NCI-H2029 (cell line): ENCODE measurements at places on chromosomes 3 and 15.

- DNase-seq, result no peak
Observed at GRCh38 chr3:178086144-178086825, 450.0 kb upstream of the KCNMB2 start.

DNA sequence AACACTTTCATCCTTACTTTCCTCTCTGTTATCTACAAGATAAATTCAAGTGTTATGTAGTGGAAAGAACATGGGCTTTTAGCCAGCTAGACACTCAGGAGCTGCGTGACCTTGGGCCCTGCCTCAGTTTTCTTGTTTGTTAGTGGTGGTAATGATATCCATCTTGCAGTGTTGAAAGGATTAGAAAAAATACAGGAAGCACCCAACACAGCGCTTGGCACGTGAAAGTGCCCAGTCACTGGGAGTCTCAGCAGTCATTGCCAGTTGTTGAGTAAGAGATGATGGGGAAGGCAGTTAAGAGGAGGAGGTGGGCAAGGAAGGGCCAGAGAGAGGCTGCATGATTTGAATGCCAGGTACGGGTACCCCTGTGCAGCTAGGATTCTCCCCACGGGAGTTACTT is 5.3 kb downstream of the PDIA5 start:
- DNase-seq, result no peak

GRCh38 chr3:123276346-123277006 is 74.7 kb downstream of the SEC22A start:
- DNase-seq, result no peak

GRCh38 chr3:147538034-147538433 is 128.9 kb downstream of the ZIC1 start:
- DNase-seq, result no peak

DNA sequence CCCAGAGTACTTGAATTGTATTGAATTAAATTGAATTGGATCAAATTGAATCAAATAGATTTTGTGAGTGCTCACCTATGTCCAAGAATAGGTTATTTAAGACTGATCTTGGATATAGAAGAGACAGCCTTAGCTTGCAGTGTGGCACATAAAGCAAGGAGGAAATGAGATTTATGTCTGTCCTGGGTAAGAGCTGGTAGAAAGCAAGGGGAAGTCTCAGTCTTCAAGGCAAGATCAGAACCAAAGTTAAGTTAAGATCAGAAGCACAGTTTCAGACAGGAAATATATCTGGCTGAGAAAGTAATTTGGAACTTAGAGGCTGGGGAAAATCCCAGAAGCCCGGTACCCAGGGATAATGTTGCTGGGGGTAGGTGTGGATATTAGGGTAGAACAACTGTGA is 244.4 kb upstream of the ARPP21 start:
- DNase-seq, result no peak

DNA sequence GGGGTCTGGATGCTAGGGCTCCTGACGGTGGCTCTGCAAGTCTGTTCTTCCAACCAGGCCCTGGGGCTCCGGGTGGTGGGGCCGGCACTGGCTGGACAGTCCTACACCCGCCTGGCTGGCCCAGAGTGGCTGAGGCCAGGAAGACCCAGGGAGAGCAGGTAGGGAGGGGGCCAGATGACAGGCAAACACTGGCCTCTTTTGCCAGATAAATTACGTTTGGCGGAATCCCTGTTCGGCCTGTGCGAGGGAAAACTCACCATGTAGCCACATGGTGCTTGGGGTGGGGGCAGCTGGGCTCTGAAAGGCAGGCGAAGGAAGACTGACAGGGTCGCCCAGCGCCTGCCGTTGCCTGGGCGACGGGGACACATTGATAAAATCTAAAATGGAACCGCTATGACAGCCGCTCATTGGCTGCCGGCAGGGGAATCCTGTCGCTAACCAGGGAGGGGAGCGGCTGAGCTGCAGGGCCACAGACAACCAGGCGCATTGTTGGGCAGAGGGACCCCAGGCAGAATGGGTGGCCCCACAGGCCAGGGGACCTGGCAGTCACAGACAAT is 30.4 kb downstream of the IQSEC1 start:
- DNase-seq, result no peak

DNA sequence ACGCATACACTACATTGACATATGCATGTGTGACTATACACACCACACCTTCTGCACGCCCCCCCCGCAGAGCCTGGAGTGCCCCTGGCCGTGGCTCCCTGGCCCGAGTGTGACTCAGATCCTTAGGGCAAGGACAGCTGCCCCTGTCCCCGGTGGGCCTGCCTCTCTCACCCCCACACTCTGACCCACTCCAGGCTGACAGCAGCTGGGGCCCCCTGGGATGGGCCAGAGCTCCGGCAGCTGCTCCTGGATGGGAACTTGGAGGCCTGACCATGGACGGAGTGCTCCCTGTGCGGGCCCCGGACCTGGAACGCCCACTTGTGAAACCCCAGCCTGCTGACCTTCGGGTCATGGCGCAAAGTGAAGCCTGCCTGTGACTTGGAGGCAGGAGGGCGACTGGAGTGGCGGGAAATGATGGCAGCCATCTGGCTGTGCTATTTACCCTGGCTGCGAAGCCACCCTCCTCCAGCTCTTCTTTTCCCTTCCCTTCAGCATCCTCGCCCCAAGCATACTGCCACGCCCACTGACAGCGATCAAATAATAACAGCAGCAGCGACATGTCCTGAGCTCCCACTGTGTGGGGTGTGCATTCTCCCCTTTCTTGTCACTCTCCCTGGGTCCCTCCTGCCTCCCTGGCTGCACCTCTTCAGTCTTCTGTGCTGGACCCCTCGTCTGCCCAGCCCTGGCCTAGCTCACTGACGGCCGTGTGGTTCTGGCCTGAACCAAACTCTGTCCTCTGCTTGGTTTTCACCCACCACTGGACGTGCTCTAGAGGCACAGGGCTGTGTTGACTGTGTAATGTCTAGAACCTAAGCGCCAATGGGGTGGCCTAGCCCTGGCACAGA is 90.7 kb upstream of the MEF2A start:
- DNase-seq, result no peak

DNA sequence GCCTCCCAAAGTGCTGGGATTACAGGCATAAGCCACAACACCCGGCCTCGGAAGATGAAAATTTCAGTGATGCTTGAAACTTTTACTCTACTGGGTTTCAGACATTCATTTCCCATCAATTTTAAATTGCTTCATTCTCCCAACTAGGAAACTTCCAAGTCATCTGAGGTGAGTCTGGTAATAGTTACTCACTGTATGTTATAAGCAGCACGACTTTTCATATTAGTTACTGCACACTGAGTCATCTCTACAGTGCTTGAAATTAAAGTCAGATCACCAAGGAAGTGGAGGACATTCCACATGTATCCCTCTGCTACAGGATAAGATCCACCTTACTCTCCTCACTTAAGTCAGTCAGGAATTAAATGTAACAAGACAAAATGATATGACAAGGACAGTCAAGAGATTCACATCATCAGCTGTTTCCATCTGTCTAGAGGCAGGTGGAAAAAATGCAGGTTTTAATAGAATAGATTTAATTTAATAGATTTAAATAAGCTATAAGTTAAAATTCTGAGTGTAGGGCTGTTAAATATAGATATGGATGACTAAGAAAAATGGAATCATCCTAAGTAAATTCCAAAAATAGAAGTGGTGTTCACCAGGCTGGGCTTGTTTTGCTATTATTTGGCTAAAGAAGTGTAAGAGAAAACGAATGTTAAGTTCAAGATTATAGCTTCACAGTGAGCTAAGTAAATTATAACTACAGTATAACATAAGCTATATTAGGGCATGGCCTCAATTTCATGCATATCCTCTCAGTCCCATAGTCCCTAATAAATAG is 104.4 kb downstream of the TMCO5A start:
- DNase-seq, result no peak

GRCh38 chr3:154018100-154018696 is 103.0 kb upstream of the ARHGEF26 start:
- DNase-seq, result peak; percentile 4

DNA sequence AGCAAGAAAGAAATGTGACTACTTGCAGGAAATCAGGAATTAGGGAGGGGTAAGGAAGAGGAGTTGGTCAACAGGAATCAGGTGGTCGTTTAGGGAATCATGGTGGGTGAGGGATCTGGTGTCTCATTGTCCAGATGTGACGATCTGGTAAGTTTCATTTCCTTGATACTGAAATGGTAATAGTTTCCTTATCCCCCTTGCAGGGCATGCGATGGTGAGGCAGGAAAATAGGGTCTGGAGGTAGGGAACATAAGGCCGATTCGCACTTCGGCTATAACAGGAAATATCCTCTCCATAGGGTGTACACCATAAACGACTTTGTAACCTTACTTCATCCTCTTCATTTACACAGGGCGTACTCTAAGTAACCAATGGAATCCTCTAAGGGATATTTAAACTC is 574 bp upstream of the LRRC34 start:
- DNase-seq, result peak; percentile 41
